ENCODE measurements at places on chromosomes 4 and X. TPM values are rescaled to one million over a fixed set of nuclear protein-coding genes. Genes with fewer than 3 reads are reported as not detected.

The BGN gene
- total RNA-seq = 210 TPM

The TMEM47 gene
- 85.7 TPM for total RNA-seq

The CSN1S1 gene
- not detected for total RNA-seq

The KLHL13 gene
- 13.8 TPM for total RNA-seq

The CFP gene
- 0.29 TPM for total RNA-seq

The STARD8 gene
- total RNA-seq = 1.5 TPM

The UCP1 gene
- total RNA-seq = not detected

The SPATA4 gene
- total RNA-seq = 0.72 TPM

The PLXNA3 gene
- 15.9 TPM for total RNA-seq

The TLR6 gene
- 7.4 TPM for total RNA-seq

The CT47A1 gene
- total RNA-seq = not detected

The RPA4 gene
- total RNA-seq = 1.1 TPM

The MAGEB10 gene
- not detected for total RNA-seq

The CXorf65 gene
- not detected for total RNA-seq

The YIPF7 gene
- total RNA-seq = not detected

The ODAM gene
- not detected for total RNA-seq

The ERVMER34-1 gene
- not detected for total RNA-seq

The MED14 gene
- 34.7 TPM for total RNA-seq

The FAAH2 gene
- total RNA-seq = under 0.01 TPM

The ARHGAP6 gene
- total RNA-seq = 5.0 TPM

The RIBC1 gene
- 0.29 TPM for total RNA-seq

The VSIG1 gene
- not detected for total RNA-seq

The OCIAD1 gene
- total RNA-seq = 87.5 TPM

The REELD1 gene
- not detected for total RNA-seq

The NXF2 gene
- total RNA-seq = not detected

The MSX1 gene
- 2.9 TPM for total RNA-seq

The P2RY8 gene
- under 0.01 TPM for total RNA-seq

The SYTL4 gene
- 2.9 TPM for total RNA-seq

The TCEAL7 gene
- 6.5 TPM for total RNA-seq

The PABPC1L2A gene
- not detected for total RNA-seq

The AADAT gene
- 6.5 TPM for total RNA-seq

The PABPC4L gene
- total RNA-seq = 2.7 TPM
